ENCODE measurements at places on chromosomes 7 and 10.

DNA sequence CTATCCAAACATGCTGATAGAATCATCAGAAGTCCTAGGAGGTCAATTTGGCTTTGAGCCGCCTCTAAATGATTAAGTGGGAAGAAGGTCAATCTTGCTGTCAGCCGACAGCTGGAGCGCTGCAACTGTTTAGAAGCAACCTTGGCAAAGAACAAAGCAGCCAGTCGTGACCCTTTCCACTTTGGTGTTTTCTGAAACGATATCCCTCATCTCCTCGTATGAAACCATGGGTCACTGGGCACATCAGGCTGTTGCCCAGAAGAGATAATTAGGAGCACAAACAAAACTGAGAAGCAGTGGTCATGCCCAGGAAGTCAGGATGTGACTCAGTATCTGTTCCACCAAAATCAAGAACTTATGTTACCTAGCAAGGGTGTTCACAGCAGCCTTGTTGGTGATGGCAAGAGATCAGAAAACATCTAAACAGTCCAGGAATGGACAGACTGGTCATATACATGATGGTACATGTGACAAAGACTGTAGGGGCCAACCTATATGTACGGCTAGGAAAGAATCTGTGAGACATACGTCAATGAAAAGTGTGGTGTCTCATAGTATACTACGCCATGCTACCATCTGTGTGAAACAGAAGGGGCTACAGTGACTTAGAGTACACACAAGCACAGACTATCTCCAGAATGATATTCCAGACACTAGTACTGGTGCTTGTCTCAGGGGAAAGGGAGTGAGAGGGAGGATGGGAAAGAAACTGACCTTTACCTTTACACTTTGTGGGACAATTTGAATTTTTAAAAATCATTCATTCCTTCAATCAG lies 22.4 kb downstream of the STN1 start:
- no peak for DNase-seq

GRCh38 chr7:140048138-140048537 lies 14.6 kb downstream of the PARP12 start:
- no peak for DNase-seq

- no peak for DNase-seq
These were observed 61.0 kb downstream of the PLPP4 start for GRCh38 chr10:120517881-120518484.

- DNase-seq = no peak
These were observed 1.9 kb downstream of the UBN2 start for GRCh38 chr7:139232904-139233303.

- no peak for DNase-seq
These were observed 46.1 kb upstream of the DNAJC1 start for GRCh38 chr10:22049635-22050034.

GRCh38 chr10:73205081-73205480 lies 37.2 kb downstream of the FAM149B1 start:
- DNase-seq = no peak

GRCh38 chr7:151682831-151683614 lies 163.3 kb upstream of the RHEB start:
- no peak for DNase-seq

GRCh38 chr10:109062371-109062770 lies 860.9 kb downstream of the XPNPEP1 start:
- no peak for DNase-seq

- no peak for DNase-seq
These were observed 602.7 kb upstream of the SORCS1 start for GRCh38 chr10:107767185-107767584.

DNA sequence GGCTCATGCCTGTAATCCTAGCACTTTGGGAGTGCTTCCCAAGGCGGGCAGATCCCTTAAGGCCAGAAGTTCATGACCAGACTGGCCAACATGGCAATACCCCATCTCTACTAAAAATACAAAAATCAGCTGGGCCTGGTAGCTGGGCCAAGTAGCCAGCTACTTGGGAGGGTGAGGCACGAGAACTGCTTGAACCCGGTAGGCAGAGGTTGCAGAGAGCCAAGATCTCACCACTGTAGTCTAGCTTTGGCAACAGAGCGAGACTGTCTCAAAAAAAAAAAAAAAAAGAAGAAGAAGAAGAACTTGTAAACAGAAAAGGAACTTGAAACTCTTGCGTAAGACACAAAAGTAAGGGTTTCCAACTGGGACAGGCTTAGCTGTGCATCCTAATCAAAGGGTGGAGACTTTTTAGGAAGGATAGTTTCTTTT lies 5.6 kb upstream of the IFIT2 start:
- no peak for DNase-seq

GRCh38 chr7:121873289-121874194 lies 581 bp downstream of the PTPRZ1 start:
- no peak for DNase-seq

GRCh38 chr10:642186-642890 lies 47.1 kb downstream of the DIP2C start:
- no peak for DNase-seq

DNA sequence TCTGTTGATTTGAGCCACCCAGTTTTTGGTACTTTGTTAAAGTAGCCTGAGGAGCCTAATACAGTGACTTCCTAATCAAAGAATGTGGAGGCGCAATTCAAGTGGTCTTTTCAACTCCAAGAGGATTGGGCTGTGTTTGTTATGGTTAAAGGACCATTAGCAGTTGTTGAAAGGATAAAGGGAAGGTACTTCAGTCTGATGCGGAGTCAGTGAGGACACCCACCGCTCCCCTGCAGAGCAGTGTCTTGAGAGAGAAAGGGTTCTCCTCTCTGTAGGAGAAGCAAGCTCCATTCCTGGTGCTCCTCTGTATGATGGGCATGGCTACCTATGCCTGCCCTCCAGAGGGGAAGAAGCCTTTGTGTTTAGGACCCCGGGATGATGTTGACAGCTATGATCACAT lies 590.6 kb upstream of the C7orf33 start:
- DNase-seq = no peak

- no peak for DNase-seq
These were observed 10.5 kb upstream of the CXCL12 start for GRCh38 chr10:44395396-44395795.

- DNase-seq = no peak
These were observed 33.1 kb downstream of the ADD3 start for GRCh38 chr10:110040767-110041478.

GRCh38 chr10:133096616-133097269 lies 9.0 kb downstream of the ADGRA1 start:
- no peak for DNase-seq

GRCh38 chr7:143003393-143004051 lies 23.4 kb downstream of the OR9A2 start:
- DNase-seq = no peak

GRCh38 chr7:4123346-4123745 lies 558.7 kb upstream of the FOXK1 start:
- no peak for DNase-seq

- no peak for DNase-seq
These were observed 439 bp upstream of the KNDC1 start for GRCh38 chr10:133159611-133159949.

DNA sequence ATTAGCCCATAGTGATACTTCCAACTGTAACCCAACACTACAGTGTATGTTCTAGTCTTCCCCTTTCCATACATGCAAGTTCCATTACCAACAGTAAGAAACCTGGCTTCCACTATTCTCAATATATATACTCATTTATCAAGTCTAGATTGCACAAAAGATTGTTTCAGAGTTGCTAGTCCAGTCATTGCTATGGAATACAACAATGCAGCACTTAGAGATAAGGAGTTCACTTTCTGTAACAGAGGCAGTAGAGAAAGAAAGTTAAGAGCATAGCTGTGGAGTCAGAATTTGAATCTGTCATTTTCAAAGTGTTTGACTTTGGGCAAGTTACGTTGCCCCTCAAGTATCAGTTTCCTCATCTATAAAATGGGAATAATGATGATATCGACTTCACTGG lies 90.1 kb downstream of the RTKN2 start:
- no peak for DNase-seq

- no peak for DNase-seq
These were observed 186.1 kb upstream of the KAT6B start for GRCh38 chr10:74640134-74640921.

GRCh38 chr7:69714886-69715576 lies 116.8 kb downstream of the AUTS2 start:
- no peak for DNase-seq

DNA sequence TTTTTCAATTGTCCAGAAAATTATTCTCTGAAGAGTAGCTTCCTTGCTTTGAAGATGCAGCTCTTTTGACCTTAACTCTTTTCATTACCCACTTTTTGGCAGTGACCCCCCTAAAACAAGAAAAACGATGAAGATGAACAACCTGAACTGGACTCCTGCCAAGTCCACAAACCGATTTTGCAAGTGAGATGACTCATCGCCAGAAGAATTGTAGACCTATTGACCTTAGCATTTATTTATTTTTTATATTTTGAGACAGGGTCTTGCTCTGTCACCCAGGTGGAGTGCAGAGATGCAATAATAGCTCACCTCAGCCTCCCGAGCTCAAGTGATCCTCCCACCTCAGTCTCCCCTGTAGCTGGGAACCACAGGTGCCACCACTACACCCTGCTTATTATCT lies 859.2 kb downstream of the GATA3 start:
- no peak for DNase-seq

- DNase-seq = no peak
These were observed 143.5 kb downstream of the NEURL1 start for GRCh38 chr10:103637011-103637410.

DNA sequence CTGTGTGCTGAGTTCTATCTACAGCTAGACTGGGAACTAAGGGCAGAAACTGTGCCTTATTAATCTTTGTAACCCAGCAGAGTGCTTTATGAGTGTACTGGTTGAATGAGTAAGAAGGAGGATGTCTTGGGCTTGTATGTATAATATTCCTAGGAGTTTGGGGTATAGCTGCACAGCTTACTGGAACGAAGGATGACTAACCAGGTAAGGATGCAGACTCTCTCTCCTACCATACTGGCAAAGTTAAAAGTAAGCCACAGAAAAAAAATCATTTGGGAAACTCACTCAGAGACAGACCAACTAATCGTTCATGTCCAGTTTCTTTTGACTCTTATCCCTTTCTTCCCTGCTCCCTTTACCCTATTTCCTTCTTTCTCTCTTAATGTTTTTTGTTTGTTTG lies 1.4 kb upstream of the DHTKD1 start:
- no peak for DNase-seq

DNA sequence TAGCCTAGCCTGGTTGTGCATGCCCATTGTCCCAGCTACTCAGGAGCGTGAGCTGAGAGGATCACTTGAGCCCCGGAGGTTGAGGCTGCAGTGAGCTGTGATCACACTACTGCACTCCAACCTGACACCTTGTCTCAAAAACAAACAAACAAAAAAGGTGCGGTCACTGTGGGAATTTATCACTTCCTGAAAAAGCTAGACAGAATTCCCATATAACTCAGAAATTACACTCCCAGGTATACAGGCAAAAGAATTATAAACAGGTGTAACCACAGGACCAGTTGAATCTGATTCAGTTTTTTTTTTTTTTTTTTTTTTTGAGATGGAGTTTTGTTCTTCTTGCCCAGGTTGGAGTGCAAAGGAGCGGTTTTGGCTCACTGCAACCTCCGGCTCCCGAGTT lies 3.2 kb upstream of the OGDH start:
- DNase-seq = no peak

DNA sequence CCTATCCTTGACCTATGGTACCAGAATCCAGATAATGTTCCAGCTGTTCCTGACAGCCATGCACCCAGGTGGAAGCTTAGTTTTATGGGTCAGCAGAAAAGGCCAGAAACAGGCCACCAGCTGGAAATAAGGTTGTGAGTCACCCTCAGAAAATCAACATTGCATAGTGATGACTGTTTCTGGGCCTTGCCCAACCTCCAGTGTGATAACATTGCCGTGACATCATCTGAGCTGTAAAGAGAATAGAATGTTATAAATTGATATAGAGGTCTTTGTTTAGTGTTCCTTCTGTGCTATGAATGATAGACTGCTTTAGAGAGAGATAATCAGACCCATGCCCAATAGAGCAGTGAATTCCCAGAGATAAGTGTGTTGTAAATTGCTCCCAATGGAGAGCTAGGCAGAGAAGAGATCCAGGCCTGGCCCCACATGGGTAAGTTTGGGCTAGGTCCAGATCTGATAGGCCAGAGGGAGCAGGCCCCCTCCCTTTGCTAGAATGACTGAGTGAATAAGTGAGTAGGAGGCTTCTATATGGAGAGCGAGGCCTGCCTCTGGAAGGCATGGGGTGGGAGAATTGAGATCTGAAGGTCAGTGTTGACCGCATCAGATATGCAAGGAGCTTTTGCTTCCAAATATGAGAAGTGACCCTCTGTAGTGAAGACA lies 14.2 kb upstream of the HPS1 start:
- no peak for DNase-seq

- no peak for DNase-seq
These were observed 115.7 kb downstream of the ICA1 start for GRCh38 chr7:8146106-8146787.

DNA sequence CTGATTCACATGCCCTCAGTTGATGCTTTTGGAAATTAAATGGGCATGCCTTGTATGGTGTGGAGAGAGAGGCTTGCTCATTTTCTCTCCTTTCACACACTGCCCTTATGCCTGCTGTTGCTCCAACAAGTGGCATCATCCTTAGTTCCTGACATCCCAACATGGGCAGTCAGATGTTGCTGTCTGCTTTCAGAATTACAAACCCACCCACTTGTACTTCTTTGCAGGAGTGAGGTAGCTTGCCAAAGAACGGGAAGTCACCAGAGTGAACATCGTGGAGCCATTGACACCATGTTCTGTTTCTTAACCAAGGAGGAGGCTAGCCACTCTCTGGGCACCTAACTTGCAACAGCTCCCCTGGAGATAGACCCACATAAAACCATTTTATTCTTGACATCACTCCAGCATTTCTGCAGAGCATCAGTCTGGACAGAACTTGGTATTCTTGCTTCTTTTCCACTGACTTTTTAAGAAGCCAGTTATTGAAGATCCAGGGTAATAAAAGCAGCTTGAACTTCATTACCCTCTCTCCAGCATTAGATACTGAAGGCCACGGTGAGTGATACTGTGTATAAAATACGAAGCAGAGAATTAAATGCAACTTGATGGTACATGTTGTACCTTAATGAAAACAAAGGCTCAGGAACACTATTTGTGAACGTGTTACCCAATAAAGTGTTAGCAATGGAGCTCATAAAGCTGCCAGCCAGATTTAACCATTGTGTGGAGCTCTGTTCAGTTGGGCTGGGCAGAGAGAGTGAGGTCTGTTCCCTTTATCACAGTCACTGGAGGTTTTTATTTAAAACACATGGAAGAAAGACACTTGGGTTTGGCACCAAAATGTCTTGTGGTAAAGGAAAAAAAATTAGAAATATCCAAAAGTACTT lies 195.8 kb upstream of the HABP2 start:
- no peak for DNase-seq

DNA sequence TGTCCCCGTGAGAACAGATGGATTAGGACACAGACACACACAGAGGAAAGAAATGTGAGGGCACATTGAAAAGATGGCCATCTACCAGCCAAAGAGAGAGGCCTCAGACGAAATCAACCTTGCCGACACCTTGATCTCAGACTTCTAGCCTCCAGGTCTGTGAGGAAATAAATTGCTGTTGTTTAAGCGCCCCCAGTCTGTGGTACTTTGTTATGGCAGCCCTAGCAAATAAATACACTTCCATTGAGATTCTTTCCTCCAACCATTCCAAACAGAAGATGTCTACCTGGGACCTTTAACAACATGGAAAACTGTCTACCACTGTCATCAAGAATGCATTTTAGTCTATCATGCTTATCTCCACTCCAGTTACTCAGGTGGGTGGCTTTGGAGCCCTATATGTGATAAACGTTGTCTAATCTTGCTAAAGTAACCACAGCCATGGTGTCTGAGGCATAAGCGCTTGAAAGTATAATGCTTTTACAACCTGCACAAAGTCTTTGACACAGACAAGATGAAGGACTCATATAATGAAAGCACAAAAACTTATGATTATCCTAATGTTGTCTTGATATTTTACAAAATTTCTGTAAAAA lies 244.3 kb downstream of the MTERF1 start:
- no peak for DNase-seq
